Stimulated activated naive CD8-positive, alpha-beta T cell treated with anti-CD3 and anti-CD28 coated beads, Interleukin-15, Interleukin-2, amounts not matched to agents 100 U/mL and 50 U/mL, for 24 hours (primary cell): ENCODE measurements at places on chromosomes 16 and 17.

DNA sequence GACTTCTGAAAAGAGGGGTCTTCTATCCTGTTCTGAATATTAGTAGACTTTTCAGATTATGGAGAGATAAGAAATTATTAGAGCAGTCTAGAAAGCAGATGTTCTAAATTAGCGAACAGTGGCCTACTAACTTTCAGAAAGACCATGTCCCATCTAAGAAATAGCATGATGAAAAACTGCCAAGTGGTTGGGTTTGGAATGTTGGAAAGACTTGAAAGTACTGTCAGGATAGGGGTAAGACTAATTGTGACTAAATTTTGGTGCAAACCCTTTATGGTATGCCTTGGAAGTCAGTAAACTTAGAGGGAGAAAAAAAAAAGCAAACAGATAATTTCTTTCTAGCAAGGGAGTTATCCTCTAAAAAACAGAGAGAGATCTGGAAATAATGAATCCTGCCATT, 41.1 kb downstream of the TANGO6 start:
- no peak for DNase-seq

DNA sequence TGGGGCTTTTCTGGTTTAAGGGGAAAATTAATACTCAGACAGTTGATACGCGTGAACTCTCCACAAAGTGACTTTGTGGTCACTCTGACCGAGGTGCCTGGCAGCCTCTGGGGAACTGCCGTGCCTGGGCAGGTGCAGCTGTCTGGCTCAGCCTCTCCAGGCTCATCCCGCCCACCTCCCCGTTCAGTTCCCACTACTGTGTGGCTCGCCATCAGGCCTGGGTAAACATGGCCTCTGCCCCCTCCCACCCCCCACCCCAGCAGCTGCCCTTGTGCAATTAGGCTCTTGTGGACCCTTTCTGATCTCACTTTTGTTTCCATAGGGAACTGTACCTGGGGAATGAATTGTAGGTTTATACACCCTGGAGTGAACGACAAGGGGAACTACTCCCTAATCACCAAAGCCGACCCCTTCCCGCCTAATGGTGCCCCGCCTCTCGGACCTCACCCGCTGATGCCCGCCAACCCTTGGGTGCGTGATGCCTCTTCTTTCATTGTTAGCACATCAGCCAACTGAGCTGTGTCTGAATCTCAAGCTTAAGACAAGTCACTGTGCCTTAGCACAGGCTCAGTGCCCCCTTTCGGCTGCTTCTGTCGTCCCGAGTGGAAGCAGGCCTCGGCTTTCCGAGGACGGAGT, 27.8 kb downstream of the ZC3H18 start:
- DNase-seq: no peak

- no peak for DNase-seq
Observed at GRCh38 chr17:37512442-37513068, 22.9 kb downstream of the DUSP14 start.

- DNase-seq: no peak
Observed at GRCh38 chr17:10337976-10338375, 34.8 kb downstream of the MYH13 start.

DNA sequence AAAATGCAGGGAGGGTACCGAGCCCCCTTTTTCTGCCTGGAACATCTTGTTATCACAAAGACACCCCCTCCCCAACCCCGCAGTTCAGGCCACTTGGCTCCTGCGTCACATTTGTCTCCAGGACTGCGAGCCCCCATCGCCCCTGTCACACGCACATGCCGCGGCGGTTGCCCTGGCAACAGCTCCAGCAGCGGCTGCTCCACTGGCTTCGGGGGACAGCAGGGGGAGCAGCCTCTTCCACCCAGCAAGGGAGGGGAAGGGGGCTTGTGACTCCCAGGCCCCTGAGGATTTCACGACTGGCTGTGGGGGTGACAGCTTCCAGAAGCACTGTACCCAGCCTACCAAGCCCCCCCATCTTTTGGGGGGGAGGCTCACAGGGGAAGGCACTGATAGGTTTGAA, 2.6 kb downstream of the BAIAP3 start:
- DNase-seq: no peak

DNA sequence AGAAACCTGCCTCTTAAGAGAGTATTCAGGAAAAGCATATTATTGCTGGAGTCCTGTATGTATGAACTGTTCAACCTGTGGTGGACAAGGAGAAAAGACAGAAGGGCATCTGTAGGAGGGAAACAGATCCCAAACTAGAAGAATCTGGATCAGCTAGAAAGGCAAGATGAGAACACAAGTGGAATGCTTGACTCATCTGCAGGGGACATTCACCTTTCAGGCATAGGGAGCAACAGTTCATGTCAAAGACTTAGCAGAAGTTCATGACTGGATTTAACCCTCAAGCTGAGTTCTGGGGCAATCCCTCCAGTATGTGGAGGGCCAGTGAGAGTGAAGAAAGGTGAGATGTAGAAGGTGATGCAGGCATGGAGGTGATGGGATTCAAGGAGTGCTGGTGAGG, 135.9 kb upstream of the DYNLRB2 start:
- DNase-seq: no peak

- no peak for DNase-seq
Observed at GRCh38 chr16:89102481-89103073, 8.9 kb downstream of the ACSF3 start.

GRCh38 chr17:1486802-1487695, 5.4 kb downstream of the MYO1C start:
- DNase-seq: peak; percentile 92

- peak; percentile 98 for DNase-seq
Observed at GRCh38 chr17:59220328-59221158, at the start of gene GDPD1. GDPD1 (plus strand) TSS chr17:59220511; CDS start chr17:59220610, 99 bp downstream.

DNA sequence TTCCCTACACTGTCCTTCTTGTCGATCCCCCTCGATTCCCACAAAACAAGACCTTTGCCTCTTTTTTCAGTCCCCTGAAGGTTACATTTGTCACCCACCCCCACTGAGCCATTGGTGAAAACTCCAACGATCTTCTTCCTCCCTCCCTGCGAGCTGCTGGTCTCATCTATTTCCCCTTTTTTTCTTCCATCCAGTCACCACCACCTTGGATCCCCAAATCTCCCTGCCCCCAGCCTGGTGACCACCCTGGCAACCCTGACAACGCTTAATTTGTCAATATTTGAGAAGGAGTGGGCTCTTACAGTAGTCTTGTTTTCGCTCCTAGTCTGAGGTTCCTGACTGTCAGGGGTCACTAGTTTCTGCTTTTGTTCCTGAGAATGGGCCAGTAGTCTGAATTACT, 62.9 kb downstream of the SMPD3 start:
- DNase-seq: no peak

- peak; percentile 66 for DNase-seq
Observed at GRCh38 chr17:68759343-68760140, 158.4 kb upstream of the FAM20A start.

DNA sequence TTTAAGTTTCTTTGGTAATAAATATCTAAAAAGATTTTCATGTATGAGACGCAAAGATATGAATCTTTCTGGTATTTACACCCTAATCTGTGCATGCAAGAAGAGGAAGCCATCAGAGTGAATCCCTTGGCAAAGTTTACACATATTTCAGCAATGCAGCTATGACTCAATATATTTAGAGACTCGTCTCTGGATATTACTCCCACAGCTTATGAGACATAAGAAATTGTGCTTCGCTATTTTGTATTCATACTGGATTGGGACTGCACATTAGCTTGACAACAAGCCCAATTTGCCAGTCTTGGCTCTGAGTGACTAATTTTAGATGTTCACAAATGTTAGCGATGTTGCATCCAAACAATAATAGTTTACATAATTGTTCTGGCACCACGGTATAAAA, 532.0 kb downstream of the CDH11 start:
- DNase-seq: no peak

GRCh38 chr17:52673791-52674190, 515.3 kb upstream of the CA10 start:
- DNase-seq: no peak

GRCh38 chr17:62892870-62893338, 73.1 kb upstream of the TANC2 start:
- peak; percentile 11 for DNase-seq

GRCh38 chr17:59311051-59311468, 20.4 kb upstream of the YPEL2 start:
- DNase-seq: peak; percentile 23

DNA sequence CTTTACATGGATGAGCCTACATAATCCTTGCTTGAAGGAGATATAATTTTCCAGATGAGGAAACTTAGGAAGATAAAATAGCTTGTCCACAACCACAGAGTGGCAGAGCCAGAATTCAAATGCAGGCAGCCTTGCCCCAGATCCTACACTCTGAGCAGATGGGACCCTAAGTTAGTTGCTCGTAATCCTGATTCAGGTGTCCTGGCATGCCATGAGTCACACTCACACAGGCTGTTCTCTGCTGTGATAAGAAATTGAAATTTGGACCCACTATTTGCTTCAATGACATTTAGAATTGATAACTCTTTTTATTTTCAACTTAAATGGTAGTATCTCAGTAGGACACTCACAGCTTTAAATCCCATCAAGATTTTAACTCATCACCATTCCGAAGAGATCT, 150.7 kb upstream of the CACNG5 start:
- no peak for DNase-seq

DNA sequence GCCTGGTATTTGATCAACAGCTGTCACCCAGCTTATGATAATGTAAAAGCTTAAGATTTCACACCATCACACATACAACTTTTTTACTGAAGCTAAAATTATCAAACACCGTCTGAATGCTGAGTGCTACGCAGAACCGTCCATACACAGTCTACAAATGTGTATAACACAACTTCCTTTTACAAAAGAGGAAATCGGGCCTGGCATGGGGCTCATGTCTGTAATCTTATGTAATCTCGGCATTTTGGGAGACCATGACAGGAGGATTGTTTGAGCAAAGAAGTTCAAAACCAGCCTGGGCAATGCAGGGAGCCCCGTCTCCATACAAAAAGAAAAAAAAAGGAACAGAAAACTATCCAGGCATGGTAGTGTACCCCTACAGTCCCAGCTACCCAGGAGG, 19.6 kb upstream of the QRICH2 start:
- DNase-seq: no peak

GRCh38 chr16:57061084-57061905, 31.1 kb upstream of the CPNE2 start:
- DNase-seq: no peak

DNA sequence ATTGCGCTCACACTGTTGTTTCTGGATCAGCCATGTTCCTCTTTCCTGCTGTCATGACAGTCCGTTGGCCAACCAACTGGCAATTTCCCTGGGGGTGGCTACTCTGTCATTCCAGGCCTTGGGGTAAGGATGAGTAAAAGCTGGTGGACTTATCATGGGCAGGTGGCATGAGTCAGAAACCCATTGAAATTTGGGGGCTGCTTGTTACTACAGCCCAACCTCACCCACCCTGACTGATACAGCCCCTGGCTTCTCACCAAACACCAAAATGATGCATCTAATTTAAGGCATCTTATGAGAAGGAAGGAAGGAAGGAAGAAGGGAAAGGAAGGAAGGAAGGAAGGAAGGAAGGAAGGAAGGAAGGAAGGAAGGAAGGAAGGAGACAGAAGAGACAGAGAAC, 53.9 kb upstream of the CRHR1 start:
- no peak for DNase-seq

- DNase-seq: no peak
Observed at GRCh38 chr17:1322014-1322428, 42.6 kb downstream of the TRARG1 start.

DNA sequence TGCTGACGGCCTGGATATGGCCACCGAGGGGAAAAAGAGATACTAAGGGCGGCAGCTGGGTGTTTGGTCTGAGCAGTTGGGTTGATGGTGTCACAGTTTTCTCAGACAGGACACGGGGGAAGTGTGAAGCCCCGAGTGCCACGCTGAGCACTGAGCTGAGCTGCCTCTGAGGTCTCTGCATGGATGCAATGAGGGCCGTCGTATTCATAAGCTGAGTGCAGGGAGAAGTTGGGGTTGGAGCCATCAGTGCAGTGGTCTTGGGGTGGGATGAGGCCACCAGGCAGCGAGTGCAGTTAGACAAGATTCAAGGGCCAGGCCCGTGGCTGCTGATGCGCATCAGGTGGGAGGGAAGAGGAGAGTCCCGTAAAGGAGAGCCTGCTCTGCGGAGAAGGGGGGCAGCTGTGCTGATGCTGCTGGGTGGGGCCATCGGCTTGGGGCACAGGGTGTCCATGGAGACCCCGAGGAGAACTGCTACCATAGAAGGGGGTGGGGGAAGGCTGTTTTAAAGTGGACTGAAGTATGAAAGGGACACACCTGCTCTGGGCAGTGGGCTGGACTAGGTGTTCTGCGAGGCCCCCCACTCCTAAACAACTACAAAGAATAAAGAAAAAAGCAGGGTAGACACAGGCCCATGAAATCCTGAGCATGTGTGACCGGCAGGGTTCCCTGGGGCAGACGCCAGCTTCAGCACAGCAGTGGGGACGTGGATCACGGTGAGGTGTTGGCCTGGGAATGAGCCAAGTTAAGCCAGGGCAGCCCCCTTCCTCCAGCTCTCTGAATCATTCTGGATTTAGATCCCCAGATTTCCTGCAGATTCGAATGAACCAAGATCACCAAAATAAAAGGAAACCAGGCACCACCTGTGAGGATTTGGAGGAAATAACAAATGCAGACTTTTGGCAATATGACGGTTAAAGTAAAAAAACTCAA, 19.7 kb downstream of the IL34 start:
- no peak for DNase-seq

DNA sequence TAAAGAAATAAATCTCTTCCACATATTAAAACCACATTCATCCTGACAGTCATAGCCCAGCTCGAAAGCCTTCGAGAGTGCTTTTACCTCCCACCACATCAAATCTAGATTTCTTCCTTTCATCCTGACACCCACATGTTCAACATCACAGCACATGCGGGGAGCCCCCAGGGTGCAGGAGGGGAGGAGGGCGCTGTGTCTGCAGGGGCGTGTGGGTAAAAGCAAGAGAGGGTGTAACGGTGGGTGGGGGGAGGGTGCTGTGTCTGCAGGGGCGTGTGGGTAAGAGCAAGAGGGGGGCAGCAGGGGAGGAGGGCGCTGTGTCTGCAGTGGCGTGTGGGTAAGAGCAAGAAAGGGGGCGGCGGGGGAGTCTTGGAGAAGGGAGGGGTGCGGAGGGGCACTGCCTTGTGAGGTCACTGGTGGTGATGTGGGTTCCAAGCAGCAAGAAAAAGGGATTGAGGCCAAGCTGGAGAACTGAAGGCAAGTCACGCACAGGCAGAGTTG, 34.7 kb downstream of the ADCY9 start:
- peak; percentile 33 for DNase-seq

- no peak for DNase-seq
Observed at GRCh38 chr17:42188749-42189650, 3.7 kb upstream of the HCRT start.

DNA sequence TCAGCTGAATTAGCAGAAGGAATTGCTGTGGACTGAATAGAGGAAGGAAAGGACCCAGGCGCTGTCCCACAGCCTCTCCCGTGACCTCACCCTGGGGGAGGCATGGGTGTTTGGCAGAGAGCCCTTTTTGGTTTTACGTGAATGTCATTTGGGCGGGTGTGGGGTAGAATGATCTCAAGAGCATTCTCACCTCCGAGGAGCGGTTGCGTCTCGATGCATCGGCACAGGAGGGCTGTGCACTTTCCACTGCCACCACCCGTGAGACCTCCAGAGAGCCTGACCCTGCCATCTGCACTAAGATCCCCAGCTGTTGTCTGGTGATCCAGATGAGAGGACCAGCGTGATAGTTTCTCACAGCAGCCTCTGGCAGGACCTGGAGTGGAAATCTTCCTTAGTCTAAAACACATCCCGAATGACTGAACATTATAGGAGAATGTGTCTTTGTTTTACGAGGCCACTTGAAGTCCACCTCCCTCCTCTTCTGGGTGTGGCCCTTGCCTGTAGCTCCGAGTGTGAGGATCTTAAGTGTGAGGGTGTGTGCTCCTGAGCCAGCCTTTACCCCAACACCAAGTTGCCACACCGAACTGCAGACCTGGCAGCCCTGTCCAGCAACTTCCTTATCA, 29.3 kb downstream of the FOXK2 start:
- peak; percentile 18 for DNase-seq
